MCF 10A (cell line): ENCODE measurements at places on chromosomes 2 and 18.

DNA sequence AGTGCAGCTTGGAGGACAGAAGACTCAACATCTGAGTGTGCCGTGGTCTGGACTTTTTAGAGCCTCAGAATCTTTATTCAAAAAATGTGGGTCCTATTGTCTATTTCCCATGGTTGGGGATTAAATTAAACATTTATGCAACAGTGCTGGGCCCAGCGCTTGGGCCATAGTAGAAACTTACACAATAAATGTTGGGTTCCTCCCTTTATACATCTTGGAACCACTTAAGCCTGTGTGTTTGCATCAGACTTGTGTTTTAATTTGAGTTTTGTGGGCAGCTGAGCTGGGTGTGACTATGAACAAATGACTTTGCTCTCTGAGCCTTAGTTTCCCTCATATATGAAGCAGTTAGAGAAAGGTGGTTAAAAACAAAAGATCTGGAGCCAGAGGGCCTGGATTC is 56.6 kb downstream of the THNSL2 start:
- no peak for DNase-seq

GRCh38 chr2:146623771-146624170 is 1221.1 kb upstream of the ACVR2A start:
- DNase-seq = no peak

DNA sequence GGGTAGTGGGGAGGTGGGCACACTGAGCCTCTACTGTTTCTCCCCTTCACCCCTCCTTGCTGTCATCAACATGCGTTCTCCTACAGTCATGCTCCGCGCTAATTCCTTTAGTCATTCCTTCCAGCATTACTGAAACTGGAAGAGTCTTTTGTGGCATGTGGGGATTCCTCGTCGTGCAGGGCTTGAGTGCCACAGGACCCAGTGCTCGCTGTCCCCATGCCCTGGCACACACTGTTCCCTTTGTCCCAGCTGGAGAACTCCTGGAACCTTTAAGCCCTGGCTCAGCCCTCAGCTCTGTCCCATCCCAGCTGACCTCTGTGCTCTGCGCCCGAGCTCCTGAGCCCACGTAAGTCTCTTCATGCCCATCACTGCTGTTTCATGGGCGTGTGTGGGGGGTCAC is 42.1 kb downstream of the ODC1 start:
- no peak for DNase-seq

- no peak for DNase-seq
Observed at GRCh38 chr2:83602753-83603152, 856.3 kb downstream of the SUCLG1 start.

DNA sequence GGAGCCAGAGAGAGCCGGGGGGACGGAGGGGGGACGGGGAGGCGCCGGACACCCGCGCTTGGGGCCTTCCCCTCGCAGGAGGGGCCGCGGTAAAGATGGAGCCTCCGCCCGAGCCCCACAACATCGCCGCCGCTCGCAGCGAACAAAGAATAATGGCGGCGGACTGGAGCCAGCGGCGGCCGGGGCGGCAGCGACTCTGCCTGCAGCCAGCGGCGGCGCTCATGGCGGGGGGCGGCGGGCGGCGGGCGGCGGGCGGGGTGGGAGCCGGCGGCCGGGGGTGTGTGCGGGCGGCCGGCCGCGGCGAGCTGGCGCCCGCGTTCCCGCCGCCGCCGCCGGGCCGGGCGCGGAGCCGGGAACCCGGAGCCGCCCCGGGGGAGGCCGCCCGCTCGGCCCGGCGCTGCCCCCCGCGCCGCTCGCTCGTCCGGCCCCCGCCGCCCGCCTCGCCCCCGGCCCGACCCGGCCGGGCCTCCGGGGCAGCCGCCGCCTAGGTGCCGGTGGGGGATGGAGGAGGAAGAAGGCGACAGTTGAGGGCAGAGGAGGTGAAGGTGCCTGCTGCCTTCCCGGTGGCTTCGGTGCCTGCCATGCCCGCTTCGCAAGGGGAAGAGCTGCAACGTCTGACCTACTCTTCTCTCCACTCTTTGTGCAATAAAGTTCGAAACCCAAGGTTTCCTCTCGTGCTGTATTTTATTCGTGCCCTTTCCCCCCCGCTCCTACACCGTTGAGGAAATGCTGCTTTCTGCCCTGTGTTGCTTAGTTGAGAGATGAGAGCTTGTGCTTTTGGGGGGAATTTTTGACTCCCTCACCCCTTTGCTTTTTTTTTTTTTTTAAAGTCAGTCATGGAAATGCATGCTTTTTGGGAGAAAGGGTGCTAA is 634 bp downstream of the CREB1 start:
- DNase-seq = peak; percentile 59

- peak; percentile 21 for DNase-seq
Observed at GRCh38 chr18:2572171-2572569, 813 bp downstream of the NDC80 start.

- peak; percentile 70 for DNase-seq
Observed at GRCh38 chr18:26097563-26097962, 7.2 kb upstream of the SS18 start.

- no peak for DNase-seq
Observed at GRCh38 chr2:218263817-218264641, 3.2 kb downstream of the GPBAR1 start.

GRCh38 chr2:16680304-16680703 is 14.7 kb upstream of the CYRIA start:
- DNase-seq = no peak

GRCh38 chr2:12424219-12424618 is 292.5 kb upstream of the TRIB2 start:
- no peak for DNase-seq

GRCh38 chr2:200592406-200593075 is 6.7 kb downstream of the AOX1 start:
- DNase-seq = no peak

GRCh38 chr2:188527581-188527993 is 235.9 kb downstream of the GULP1 start:
- no peak for DNase-seq

- DNase-seq = no peak
Observed at GRCh38 chr2:173350383-173350782, 4.3 kb upstream of the CDCA7 start.

DNA sequence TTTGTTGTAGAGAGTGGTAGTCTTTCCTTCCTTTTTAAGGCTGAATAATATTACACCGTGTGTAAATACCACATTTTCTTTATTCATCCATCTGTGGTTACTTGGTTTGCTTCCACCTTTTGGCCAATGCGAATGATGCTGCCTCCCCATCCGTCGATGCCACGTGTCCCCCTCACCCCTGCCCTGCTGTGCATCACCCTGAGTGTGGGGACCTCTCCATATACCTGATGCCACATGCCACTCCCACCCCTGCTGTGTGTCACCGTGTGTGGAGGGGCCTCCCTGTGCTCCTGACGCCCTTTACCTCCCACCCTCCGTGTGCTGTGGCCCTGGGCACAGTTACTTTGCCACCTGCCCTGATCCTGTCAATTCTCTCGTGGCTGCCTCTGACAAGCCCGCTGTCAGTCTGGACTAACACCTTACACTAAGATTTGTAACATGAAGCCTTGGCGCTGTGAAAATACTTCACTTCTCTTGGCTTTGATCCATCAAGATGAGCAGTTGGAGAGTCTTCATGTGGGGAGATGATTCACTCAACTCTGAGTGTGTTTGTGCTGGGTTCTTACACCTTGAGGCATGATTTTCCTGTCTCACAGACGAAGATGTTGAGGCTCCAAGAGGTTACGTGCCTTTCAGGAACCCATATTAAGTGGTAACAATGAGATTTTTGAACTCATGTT is 234.0 kb downstream of the ZNF407 start:
- DNase-seq = peak; percentile 89

GRCh38 chr2:19670303-19670702 is 231.5 kb downstream of the TTC32 start:
- DNase-seq = no peak

GRCh38 chr2:53209679-53210458 is 557.7 kb upstream of the CHAC2 start:
- DNase-seq = no peak

DNA sequence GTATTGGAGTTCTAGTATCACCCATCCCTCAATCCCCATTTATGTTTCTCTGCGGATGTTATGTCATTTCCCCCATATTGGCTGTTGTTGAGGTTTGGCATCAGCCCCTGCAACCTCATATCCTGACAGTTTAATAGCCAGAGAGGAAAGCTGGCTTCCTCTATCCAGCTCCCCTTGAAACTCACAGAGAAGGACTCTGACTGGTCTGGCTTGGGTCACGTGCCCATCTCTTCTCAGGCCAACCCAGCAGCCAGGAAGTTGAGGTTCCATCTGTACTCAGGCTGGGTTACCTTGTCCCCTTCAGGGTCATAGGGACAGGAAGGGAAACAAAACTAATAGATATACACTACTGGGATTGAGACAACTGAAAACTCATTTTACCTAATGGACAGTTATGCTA is 148.0 kb upstream of the SLC14A2 start:
- DNase-seq = no peak

- DNase-seq = peak; percentile 38
Observed at GRCh38 chr2:10909050-10909995, 2.4 kb upstream of the KCNF1 start.

DNA sequence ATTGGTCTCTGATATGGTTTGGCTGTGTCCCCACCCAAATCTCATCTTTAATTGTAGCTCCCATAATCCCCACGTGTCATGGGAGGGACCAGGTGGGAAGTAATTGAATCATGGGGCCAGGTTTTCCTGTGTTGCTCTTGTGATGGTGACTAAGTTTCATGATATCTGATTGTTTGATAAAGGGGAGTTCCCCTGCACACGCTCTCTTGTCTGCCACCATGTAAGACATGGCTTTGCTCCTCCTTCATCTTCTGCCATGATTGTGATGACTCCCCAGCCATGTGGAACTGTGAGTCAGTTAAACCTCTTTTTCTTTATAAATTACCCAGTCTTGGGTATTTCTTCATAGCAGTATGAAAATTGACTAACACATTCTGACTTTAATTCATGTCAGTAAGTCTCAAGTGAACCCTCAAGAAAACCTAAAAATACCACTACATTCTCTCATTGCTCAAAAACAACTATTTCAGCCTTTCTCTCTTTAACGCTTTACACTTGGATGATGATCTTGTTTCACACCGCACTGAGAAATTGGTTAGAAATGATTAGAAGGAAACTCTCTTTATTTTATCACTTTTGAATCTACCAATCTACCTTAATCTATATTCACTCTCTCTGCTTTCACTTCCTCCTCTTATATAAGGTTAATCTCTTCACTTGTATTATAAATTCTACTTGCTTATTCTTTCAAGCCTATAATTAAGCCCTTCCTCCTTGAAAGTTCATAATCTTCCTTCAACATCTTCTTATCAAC is 110.1 kb downstream of the GALR1 start:
- no peak for DNase-seq

DNA sequence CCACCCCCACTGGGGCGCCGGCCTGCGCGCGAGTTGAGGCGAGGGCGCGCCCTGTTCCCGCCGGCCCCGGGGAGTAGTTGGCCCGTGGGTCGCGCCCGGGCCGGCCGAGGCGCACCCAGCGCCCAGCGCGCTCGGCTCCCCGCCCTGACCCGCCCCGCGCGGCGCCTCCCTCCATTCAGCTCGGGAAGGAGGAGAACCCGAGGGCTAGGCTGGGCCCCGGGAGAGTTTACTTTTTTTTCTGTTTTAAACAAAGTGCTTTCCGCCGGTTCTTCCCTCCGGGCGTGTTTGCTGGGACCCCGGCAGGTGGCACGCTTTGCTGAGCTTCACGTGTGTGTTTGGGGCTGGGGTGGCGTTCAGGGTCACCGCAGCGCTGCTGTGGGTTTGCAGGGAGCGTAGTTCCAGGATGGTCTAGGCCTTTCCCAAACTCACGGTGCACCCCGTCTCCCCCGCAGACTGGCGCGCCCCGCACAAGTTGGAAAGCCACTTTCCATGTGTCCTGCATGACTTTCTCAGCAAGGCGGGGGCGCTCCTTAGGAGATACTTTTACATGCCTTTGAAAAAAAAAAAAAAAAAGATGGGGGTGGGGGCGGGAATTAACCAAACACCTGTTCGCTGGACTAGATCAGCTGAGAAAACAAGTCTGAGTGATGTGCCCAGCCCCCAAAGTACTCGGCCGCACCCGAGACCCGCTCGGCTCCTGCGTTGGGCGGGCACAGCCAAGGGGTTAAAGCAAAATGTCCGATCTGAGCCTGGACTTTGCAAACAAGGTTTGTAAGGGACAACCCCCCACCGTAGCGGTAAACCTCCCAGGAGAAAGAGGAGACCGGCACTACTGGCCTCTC is 825 bp downstream of the ITGA6 start:
- peak; percentile 50 for DNase-seq

DNA sequence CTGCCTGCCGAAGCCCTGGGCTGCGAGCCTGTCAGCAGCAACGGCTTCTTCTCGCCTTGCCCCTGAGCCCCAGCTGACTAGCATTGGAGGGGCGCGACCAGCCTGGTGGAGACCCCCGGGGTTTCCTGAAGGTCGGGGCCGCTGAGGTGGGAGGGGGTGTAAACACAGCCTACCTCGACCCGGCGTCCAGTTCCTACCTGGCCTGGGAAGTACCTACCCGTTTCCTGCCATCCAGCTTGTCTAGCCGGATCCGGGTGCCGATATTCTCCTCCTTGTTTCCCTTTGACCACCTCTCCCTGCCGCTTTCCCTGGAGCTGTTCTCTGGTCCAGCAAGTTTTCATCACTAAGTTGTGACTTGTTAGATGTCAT is 511 bp downstream of the MOB4 start:
- peak; percentile 46 for DNase-seq

GRCh38 chr2:205076405-205076804 is 531.1 kb downstream of the PARD3B start:
- DNase-seq = no peak

- no peak for DNase-seq
Observed at GRCh38 chr2:148885988-148886387, 11.0 kb downstream of the KIF5C start.
